Astrocyte of the spinal cord (primary cell): ENCODE measurements at places on chromosomes 16 and 17.

DNA sequence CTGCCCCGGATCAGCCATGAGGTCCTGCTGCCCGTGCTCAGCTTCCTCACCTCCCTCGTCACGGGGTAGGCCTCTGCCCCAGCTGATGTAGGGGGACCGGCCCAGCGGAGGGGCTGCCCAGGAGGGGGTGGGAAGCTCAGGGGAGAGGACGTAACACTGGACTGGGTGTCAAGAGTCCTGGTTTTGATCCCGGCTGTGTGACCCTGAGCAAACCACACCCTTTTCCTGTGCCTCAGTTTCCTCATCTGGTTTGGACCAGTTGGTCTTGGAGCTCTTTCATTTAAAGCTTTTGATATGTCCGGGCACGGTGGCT is 6.6 kb downstream of the WDR81 start:
- no peak for DNase-seq

GRCh38 chr17:8711291-8711690 is 33.3 kb downstream of the CCDC42 start:
- no peak for DNase-seq

- DNase-seq = no peak
Measured at GRCh38 chr17:72063756-72064450, 56.9 kb upstream of the SOX9 start.

DNA sequence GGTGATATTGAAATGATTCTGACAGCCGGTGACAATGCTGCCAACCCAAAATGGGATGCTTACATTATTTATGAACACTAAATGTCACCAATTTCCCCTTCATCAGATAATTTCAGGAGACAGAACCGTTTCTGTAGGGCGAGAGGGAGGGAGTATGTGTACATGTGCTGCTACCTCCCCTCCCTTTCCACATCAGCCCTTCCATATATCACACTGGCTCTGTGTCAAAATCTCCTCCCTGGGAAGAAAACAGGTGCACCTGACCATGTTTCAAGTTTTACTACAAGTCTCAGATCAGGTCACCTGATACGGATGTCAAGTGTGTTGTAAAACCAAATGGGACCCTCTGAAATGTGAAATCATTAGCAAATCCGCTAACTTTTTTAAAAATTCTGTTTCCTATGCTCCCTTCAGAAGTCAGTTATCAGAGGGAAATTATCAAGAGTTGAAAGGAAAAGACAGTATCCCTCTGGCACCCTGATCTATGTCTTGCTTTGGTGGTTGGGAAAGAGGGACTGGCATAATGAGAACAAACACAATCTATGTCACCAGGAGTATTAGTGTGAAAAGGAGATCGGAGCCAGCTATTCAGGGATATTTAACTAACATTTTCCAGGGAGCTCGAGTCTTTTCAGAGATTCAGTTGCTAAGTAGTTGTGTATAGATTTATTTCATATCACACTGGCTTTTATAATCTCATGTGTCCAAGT is 1002.3 kb upstream of the CDH8 start:
- no peak for DNase-seq

DNA sequence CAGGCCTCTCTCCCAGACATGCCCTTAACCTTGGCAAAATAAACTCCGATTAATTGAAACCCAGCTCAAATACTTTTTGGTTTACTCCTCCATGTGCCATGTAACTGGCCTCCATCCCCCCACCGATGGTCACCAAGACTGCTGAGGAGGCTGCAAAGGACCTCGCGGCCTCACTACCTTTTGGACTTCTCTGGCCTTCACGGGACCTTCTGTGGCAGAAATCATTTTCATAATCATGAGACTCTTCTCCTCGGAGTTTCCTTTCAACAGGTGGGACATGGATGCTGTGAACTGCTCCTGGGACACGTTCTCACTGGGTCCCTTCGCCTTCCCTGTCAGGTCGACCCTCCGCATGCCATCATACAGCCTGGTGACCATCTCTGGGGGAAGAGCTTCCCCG is 9.0 kb downstream of the MEAK7 start:
- DNase-seq = no peak

DNA sequence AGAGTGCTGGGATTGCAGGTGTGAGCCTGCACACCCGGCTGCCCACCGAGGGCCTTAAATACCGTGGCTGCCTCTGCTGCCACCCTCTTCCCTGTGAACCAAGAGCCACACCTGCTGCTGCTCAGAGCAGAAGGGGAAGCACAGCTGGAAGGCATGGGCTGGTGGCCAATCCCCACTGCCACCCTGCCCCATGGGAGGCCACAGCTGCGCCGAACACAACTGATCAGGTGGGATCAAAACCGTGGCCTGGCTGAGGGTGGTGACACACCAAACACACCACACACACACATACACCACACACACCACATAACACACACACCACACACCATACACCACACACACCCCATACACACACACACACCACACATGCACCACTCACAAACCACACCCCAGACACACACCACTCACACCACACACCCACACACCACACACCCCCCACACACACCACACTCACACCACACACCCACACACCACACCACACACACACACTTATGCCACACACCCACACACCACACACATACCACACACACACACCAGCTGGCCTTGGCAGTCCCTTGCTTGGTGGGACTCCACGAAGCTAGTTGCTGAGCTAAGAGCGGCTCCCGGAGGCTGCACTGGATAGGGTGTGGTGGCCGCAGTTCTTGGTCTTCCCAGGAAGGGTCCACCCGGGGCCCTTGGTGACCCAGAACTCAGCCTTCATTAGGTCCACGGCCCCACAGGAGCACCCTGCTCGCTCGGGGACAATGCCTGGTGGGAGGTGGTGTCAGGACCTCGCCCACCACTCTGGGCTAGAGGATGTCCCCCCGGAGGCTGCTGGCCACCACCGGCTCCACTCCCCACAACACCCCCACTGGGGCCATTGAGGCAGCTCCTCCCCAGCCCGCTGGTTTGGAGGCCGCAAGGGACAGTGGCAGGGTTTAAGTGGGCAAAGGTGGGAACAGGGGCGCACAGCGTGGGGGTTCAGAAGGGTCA is 14.9 kb downstream of the CEP131 start:
- DNase-seq = no peak

GRCh38 chr16:79767421-79768275 is 167.1 kb upstream of the MAF start:
- DNase-seq = peak; percentile 36

GRCh38 chr17:17537311-17538099 is 41.3 kb upstream of the RASD1 start:
- DNase-seq = no peak

DNA sequence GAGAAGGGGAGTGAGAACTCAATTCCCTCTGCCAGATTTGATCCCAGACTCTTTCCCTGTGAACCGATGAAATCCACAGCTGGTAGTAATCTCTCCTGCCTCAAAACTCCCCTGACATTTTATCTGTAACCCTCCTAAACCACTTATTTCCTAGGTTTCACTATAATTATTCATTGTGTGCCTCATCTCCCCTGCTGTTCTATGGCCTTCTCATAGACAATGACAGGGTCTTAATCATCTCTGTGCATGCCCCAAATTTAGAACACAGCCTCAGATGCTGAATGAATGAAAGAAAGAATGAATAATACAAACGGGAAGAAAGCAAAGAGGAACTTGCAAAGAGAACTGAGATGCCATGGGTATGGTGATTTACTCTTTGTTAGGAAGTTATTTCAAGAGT is 451.1 kb downstream of the HS3ST3B1 start:
- DNase-seq = no peak

- no peak for DNase-seq
Measured at GRCh38 chr16:9807302-9807701, 374.9 kb downstream of the GRIN2A start.

GRCh38 chr17:82623707-82624106 is 24.5 kb downstream of the WDR45B start:
- DNase-seq = no peak

DNA sequence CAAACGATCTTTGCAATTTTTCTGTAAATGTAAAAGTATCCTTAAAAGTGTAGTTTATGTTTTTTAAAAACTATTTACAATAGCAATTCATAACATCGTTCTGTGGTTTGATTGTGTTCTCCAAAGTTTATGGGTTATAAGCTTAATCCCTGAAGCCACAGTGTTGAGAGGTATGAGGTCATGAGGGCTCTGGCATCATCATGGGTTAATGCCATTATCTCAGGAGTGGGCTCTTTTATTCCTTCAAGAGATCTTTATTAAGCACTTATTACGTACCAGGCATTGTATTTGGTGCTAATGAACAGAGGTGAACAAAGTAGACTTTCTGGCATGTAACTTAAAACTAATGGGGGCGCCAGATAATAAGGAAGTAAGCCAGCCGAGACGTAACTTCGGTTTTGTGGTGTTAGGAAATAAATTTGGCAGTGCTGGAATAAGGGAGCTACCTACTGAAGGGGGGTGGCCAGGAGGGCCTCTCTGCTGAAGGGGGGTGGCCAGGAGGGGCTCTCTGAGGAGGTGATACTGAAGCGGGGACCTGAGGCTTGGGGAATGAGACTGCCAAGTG is 158.1 kb downstream of the VPS53 start:
- DNase-seq = no peak

GRCh38 chr17:66549731-66550207 is 247.4 kb downstream of the PRKCA start:
- DNase-seq = peak; percentile 92

DNA sequence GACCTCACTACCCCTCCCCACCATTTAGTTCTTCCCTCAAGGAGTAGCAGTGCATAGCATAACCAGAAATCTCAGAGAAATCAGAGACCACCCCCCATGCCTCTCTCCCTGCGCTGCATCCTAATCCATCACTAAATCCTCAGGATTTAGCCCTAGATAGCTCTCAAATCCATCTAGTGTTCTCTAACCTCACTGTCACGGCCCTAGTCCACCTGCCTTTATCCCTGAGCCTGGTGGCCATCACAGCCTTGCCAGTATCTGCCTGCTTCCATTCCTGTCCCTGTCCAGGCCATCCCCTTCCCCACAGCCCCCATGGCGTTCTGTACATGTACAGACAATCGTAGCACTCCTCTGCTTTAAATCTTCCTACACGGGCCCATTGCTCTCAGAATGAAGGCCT is 19.1 kb downstream of the CBLN1 start:
- no peak for DNase-seq

GRCh38 chr16:57132470-57132869 is 40.1 kb downstream of the CPNE2 start:
- no peak for DNase-seq

- no peak for DNase-seq
Measured at GRCh38 chr17:38435795-38436194, 7.5 kb downstream of the ARHGAP23 start.

DNA sequence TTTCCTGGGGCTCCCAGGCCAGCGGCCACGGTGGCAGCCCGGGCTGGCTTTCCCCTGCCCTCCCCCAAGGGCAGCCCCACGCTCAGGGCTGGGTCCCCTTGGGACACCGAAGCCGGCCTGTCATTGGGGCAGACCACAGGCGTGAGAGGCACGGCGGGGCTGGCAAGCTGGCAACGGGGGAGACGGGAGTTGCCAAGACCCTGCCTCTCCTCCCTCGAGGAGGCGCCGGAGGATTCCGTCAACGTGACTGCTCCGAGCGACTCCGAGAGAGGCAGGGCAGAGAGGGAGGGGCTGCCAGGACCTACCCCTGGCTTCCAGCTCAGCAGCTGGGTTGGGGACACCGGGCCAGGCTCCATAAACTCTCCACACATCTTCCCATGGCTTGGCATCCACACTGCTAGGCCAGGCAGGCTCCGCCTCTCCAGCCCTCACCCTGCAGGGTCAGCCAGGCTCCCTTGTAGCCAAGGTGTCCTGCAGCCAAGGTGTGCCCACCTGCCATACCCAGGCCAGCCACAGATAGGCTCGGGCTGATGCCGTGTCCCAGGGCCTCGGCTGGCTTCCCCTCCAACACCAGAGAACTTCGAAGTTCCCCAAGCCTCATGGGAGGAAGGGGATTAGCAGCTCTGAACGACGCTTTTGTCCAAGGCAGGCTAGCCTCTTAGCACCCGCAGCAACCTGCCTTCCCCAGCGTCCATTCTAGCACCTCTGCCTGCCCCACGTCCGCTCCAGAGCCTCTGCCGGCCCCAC is 25.5 kb downstream of the TIMM22 start:
- DNase-seq = no peak

GRCh38 chr17:64129765-64130558 is at the start of gene ERN1:
Gene ERN1 (minus strand): TSS chr17:64130144. CDS start chr17:64130029, 115 bp downstream.
- DNase-seq = peak; percentile 96
